ENCODE measurements at places on chromosomes 12 and 14.
A peak's percentile ranks its signal among the peaks of the same experiment; 100 is the strongest.

- peak; percentile 83 for DNase-seq
Measured at GRCh38 chr14:50335389-50335788, 23.3 kb downstream of the DMAC2L start.

DNA sequence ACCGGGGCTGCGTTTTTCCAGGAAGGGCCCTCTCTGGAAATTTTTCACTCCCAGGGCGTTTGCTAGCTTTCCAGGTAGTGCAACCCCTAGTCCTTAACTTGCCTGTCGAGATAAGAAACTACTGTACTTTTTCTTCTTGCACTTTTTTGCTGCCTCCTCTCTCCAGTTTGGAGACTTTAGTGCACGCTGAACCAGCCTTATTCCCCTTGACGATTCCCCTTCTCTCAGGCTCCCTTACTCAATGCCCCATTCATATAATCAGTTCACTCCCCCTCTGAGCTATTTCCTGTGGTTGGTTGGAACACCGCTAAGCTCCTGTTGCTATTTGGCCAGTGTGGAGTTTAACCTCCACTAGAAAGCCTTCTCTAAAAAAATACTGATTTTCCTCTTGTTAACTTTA is 682 bp downstream of the CREBL2 start:
- DNase-seq: peak; percentile 27

- DNase-seq: no peak
Measured at GRCh38 chr12:93333054-93333453, 44.7 kb upstream of the NUDT4 start.

- no peak for DNase-seq
Measured at GRCh38 chr14:94028450-94028826, 2.3 kb downstream of the OTUB2 start.

DNA sequence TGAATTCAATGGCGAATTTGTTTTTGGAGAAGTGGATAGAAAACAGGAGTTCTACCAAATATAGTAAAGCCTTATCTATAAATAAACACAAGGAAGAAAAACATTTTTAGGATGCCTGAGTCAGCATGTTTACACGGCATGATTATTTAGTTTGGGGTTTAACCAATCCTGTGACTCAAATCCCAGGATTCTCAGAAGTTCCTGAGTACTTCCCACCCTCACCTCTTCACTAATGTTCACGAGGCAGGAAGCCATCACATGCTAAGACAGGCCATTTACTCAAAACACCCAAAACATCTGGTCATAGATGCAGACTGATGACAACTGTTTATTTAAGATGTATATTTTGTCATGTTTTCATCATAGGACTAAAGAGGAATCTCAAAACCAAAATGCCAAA is 3.4 kb upstream of the GLRX5 start:
- no peak for DNase-seq

DNA sequence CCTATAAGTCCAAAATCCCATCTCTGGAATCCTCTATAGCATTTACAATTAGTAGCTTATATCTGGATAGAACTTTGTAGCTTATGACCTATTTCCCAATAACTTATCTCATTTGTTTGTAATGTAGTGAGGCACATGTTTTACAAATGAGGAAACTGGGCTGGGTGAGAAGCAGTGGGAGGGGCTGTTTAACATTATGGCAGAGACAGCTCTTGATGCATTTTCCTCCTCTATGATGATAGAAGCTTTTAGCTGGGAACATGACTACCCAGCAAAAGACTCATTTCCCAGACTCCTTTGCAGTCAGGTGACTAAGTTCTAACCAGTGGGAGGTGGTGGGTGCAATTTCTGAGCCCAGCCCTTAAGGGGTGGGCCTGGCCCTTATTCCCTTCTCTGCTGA is 179.7 kb downstream of the TTC8 start:
- no peak for DNase-seq

DNA sequence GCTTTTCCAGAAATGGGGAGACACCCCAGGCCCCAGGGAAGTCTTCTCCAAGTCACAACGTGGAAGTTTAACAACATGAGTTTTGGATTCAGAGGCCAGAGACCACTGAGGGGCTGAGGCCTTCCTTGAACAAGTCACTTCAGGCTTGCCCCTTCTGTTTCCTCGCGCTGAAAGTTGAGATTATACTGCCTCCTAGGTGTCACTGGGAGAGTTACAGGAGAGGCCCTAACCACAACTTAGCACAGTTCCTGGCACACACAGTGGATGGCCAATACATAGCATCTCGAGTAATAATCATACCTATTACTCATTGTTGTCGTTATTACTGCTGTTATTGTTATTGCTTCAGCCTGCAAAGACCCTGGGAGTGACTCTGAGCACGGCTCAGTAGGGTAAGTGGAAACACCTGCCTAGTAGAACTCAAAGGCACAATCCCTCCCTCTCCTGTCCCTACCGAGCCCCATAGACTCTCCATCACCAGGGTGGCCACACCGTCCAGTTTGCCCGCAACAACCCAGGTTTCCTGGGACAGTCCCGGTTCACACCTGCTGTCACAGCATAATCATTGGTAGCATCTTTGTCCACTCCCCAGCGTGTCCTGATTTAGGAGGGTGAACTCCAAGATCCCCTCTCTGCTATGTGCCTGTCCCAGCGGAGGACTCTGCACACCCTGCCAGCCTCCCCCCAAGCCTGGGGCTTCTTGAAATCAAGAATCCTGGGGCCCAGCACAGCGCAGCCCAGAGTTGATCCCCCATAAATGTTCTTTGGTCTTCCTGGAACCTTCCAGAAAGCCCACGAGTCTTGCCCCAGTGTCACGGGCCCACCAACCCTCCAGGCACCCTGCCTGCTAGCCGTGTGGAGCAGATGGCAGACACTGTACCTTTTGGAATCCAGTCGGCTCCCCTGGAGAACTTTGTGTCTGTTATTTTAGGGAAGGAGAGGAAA is 85.0 kb downstream of the SYNE3 start:
- DNase-seq: peak; percentile 1

DNA sequence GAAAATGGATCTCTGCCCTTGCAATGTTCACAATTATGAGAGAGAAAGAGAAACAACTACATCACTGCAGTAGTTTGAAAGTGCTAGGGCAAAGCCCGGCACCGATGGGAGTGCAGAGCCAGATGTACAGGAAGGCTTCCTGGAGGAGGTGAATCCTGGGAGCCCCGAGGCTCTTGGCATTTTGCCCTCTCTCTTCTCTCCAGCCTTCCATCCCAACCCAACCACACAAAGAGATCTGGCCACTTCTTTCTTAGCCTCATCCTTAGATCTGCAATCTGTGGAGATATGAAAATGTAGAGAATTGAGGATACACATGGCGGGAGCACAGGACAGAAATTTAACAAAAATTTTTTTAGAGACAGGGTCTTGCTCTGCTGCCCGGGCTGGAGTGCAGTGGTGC is 3.3 kb upstream of the PAPLN start:
- DNase-seq: no peak
